Airway epithelial cell (primary cell): ENCODE measurements at places on chromosomes 2 and 18. TPM values are rescaled to one million over a fixed set of nuclear protein-coding genes. Genes with fewer than 3 reads are reported as not detected.

The NMS gene
- total RNA-seq, result not detected in 2 replicates

The ETAA1 gene
- 13.4 and 17.5 TPM in 2 replicates for total RNA-seq

The STARD6 gene
- 0.51 TPM in 1 of 2 replicates, not detected in the other for total RNA-seq

The MPHOSPH10 gene
- total RNA-seq, result 16.6 and 23.3 TPM in 2 replicates

The RESP18 gene
- total RNA-seq, result not detected in 2 replicates

The OR6B2 gene
- not detected in 2 replicates for total RNA-seq

The SPATA3 gene
- total RNA-seq, result not detected in 2 replicates

The SMYD1 gene
- total RNA-seq, result not detected in 2 replicates

The NDUFS1 gene
- total RNA-seq, result 73.6 and 137 TPM in 2 replicates

The LIMS2 gene
- not detected in 2 replicates for total RNA-seq

The CPO gene
- not detected in 2 replicates for total RNA-seq

The B3GNT7 gene
- 0.28 and 0.85 TPM in 2 replicates for total RNA-seq

The CDH20 gene
- total RNA-seq, result not detected in 2 replicates

The CCDC74B gene
- 7.1 and 17.5 TPM in 2 replicates for total RNA-seq

The HAAO gene
- not detected in 2 replicates for total RNA-seq

The HTR2B gene
- total RNA-seq, result 0.05 TPM in 1 of 2 replicates, not detected in the other
